ENCODE measurements at places on chromosomes 1 and 21.

DNA sequence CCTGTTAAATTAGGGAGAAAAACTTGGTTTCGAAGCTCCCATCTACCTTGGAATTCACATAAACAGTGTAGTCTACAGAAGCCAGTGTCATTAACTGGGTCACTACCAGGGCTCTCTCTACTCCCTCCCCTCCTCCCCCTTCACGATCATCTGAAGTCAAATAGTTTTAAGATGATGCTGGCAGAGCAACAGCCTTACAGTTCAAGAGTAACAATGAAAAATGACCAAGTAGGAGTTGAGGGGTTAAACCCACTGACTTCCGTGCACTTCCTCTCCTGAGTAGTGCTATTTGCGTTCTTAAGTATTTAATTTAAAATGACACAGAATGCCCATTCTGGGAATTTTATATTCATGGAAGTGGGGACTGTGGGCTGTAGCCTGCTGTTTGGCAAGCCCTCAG, 236.9 kb downstream of the SIPA1L2 start:
- DNase-seq = no peak

DNA sequence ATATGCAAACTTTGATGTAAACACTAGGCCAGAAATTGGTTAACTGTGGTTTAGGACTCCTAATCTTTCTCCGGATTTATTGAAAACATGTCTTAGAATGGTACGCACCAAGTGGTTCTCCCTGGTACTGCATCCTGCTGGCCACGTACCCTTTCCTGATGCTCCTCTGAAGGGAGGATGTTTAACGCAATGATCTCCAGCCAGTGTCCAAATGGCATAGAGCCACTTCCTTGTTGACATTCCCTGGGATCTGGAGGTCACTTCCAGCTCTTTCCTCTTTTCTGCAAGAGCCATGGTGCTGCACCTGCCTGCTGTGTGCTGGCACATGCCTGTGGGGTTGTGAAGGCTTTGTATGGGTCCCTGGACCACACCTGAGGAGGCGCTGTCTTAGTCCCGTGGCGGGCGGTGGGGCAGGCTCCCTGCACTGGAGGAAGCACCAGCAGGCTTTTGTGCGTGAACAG, 53.9 kb downstream of the GALNT2 start:
- DNase-seq = no peak

DNA sequence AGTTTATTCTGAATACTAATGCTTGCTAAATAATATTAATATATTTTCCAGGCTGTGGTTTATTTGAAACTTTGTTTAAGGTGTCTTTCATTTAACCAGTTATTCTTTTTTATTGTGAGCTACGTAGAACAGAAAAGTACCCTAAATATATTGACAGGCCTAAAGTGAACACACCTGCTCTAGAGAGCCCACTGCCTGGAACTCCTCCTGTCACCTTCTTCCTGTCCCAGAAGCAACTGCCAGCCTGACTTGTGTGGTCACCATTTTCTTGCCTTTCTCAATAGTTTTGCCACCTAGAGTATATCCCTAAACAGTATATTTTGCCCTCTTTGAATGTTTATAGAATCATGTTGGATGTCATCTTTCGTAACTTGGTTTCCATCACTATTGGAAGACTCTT, 48.5 kb downstream of the SCCPDH start:
- DNase-seq = no peak

GRCh38 chr21:28334407-28334806, 658.3 kb downstream of the LTN1 start:
- no peak for DNase-seq

GRCh38 chr1:43049481-43049880, 90.8 kb upstream of the SLC2A1 start:
- DNase-seq = no peak

DNA sequence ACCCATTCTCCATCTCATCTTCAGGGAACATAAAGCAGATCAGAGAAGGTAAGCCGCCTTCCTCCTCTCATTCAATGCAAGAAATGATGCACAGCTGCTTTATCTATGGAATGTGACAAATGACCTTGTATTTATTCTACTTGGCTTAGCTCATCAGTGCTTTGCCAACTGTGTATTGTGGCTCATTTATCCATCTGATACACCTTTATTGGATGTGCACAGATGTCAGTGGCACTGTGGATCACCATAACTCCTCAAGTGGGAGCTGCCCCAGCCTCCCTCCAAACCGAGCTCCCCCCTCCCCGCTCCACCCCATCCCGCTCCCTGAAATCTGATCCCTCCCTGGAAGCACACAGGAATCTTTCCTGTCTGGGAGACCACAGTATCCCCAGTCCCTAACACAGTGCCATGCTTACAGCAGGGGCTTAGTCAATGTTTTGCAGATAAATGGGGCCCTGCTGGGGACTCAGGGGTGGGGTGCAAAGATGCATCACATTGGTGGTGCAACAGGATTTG, 156.0 kb upstream of the RAB4A start:
- DNase-seq = no peak

- DNase-seq = no peak
Observed at GRCh38 chr1:231465051-231465450, 43.0 kb upstream of the EGLN1 start.

DNA sequence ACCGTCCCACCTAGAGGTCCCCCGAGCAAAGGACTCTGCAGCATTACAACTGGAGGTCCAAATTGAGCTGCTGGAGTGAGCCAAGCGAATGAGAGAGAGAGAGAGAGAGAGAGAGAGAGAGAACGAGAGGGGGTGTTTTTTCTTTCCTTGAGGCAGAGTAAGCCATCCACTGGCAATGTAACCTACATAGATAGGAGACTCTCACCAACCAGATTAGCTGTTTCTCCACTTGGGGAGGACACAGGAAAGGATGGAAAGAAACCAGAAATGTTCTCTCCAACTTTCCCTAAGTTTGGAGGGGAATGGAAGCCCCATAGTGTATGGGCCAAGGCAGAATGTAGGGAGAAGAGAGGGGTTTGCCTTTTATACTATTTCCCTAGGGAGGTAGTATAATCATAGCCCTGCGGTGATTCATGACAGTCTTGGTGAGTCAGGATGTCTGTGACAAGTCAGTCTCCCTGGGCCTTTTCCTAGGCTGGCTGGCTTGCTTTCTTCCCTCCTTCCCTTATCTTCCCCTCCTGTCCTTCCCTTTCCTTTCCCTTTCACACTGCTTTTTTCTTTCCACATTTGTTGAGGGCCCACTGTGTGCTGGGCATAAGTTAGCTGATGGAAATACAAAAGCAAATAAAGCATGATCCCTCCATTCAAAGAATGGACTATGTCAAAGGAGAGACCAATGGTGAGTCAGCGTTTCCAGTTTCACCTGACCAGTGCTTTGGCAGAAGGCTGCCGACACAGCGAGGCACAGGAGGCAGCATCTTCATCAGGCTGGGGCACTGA, 7.1 kb downstream of the FNDC7 start:
- DNase-seq = no peak

DNA sequence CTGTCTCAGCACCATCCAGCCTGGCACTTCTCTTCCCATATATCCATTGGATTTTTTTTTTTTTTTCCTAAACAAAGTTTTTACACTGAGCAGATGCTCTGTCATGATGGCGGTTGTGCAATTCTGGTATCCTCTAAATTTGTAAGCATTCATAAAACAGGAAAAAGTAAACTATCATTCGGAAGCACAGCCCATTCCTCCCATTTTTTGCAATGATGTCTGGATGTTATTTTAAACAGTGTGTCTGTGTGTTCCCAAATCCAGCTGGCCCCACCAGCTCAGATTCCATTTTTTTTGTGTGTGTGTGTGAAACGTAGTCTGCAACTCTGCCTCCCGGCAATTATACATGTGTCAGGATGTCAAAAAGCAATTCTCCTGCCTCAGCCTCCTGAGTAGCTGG, 33.5 kb downstream of the PDPN start:
- no peak for DNase-seq

- no peak for DNase-seq
Observed at GRCh38 chr1:147542569-147542897, 1.2 kb downstream of the BCL9 start.

DNA sequence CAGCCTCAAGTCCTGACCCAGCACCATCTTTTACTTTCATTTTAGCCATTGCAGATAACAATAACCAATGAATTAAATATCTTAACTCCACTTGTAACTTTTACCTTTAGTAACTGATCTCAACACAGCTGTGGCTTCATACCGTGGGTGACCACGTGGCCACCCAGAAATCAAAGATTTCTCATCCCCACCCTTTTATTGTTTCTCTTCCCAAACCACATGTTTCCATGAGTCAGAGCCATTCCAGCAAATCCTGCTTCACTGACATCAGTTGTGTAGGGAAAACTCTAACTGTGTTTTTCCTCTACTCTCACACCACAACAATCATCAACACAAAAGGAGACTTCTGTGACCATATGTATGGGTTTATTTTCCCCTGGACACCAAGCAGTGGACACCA, 25.1 kb upstream of the BRDT start:
- no peak for DNase-seq

DNA sequence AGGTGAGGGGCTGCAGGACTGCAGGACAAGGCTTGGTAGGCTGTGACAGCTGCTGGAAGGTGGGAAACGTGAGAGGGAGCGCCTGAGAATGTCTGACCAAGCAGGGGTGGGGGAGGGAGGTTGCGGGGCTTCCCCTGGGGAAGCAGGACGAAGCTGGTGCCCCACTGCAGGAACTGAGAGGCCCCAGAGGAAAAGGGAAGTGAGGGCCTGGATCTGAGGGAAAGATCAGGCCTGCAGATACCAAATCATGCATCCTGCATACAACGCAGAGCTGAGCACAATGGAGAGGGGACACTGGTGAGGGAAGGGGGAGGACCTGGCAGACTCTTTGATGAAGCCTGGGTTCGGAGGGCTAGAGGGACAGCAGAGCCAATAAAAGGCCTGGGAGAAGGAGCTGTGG, 65.7 kb upstream of the BACE2 start:
- DNase-seq = no peak

- no peak for DNase-seq
Observed at GRCh38 chr1:160018347-160018746, 13.4 kb downstream of the PIGM start.
